Naive thymus-derived CD8-positive, alpha-beta T cell (primary cell): ENCODE measurements at places on chromosomes 16 and 17. TPM values are rescaled to one million over a fixed set of nuclear protein-coding genes. Genes with fewer than 3 reads are reported as not detected.

DNA sequence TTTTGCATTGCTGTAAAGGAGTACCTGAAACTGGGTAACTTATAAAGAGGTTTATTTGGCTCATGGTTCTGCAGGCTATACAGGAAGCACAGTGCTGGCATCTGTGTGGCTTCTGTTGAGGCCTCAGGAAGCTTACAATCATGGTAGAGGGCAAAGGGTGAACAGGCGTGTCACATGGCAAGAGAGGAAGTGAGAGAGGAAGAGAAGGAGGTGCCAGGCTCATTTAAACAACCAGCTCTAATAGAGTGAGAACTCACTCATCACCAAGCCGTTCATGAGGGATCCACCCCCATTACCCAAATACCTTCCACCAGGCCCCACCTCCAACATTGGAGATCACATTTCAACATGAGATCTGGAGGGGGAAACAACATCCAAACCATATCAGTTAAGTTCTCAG is 16.4 kb upstream of the CLEC19A start:
- no peak overlapping the region for H3K27ac ChIP-seq
- peaks cover 10% of the 10 kb centered on the region for H3K36me3 ChIP-seq
- DNase-seq: no peak
- no peaks in the 10 kb centered on the region for H3K4me1 ChIP-seq

- H3K4me3 ChIP-seq: no peak overlapping the region
- no peak overlapping the region for H3K27ac ChIP-seq
- no peaks in the 10 kb centered on the region for H3K36me3 ChIP-seq
- H3K27me3 ChIP-seq: no peaks in the 10 kb centered on the region
- peaks cover 11% of the 10 kb centered on the region for H3K4me1 ChIP-seq
Measured at GRCh38 chr17:77722366-77722765, 236.1 kb upstream of the TNRC6C start.

Gene PKMYT1
- polyA plus RNA-seq: 0.37 TPM

Gene PPP1R27
- not detected for polyA plus RNA-seq
